Left colon (tissue), 2 donors: ENCODE measurements at places on chromosomes 1 and 21.
A peak's percentile ranks its signal among the peaks of the same experiment; 100 is the strongest.

DNA sequence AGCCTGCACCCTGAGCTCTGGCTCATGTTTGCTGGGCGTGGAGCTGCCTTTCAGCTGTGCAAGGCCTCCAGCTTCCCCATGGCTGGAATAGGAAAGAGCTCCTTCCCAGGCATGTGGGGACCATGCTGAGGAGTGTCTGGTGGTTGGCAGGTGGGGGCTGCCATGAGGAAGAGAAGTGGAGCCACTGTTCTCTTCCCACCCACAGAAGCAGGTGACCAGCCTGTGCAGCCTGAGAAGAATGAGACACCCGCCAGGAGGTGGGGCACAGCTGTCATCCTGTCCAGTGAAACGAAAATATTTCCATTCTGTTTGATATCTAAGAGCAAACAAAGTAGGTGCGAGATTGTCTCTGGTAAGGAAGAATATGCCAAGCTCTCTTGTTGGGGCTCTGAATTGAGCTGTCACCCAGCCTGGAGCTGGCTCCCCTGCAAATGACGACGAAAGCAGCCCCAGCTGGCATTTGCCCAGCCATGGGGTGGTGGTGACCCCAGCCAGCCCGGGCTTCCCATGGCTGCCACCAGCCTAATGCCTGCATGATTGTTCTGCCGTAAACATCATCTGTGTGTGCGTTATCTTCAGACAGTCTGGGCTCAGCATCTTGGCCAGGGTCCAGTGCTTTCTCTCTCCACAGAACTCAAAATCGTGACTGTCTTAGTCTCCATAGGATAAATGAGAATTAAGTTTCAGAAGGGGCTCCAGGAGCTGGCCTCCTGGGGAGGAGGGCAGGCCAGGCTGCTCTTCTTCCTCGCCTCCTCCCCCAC is 429.8 kb upstream of the VAMP3 start:
- DNase-seq = no peak

DNA sequence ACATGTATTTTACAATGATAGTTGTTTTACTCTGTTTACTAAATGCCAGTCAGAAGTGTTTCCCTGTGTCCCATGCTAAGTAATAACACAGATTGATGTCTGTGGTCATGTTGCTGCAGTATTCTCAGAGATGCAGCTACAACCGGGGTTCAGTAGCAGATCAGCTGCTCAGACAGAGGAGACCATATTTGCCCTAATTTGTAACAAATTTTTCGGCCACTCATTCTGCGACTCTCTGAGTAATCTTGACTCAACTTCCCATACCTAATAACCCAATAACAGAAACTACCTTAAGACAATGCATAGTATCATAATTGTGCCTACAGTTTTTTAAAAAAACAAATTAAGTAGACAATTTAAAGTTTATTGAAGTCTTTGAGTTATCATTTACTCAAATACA is 32.6 kb downstream of the NIBAN1 start:
- DNase-seq = no peak

DNA sequence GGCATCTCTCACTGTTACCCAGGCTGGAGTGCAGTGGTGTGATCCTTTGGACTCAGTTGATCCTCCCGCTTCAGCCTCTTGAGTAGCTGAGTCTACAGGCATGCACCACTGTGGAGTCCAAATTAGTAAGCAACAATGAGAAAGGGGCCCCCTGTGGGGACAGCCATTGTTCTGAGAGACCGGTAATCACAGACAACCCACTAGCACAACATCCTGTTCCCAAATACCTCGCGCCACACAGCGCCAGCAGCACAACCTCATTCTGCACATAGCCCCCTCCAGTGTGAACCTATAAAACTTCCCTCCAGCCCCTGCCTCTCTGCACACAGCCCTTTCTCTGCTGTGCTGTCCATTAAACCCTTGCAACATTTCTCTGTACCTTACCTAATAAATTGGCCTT is 226.4 kb downstream of the DYRK1A start:
- no peak for DNase-seq

GRCh38 chr1:95257758-95258157 is 23.7 kb downstream of the RWDD3 start:
- no peak for DNase-seq

- no peak for DNase-seq
Measured at GRCh38 chr1:190679454-190679853, 201.8 kb upstream of the BRINP3 start.

- DNase-seq = no peak
Measured at GRCh38 chr1:245749053-245749452, 594.3 kb downstream of the KIF26B start.

GRCh38 chr1:17653728-17654351 is 101.3 kb upstream of the ACTL8 start:
- DNase-seq = peak; percentile 48

DNA sequence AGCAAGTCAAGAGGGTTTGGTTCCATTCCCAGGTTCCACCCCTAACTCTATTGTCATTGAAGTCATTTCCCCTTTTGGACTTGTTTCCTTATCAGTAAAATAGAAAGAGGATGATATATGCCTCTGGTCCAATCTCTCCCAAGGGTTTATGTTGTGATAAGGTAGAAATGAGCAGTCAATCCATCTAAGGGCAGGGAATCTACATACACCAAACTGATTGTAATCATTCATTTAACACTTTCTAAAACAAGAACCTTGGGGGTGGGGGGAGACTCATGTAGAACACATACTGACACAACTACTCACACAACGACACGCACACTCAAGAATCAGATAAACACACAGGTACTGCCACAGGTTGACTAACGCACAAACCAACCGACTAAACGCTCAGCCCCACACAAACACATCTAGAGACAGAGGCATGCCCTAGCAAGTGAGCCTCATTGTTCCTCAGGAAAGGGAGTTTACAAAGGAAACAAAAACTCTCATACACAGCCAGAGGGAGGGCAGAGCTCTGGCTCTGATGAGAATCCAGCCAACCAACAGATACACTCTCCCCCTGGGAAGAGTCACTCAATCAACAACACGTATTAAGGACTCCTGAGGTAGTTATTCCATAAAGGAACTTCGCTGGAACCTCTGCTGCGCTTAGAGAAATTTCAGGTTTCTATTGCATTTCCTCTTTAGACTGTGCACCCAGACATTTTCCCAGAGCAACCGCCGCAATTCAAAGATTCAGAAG is 1.0 kb downstream of the F11R start:
- DNase-seq = no peak
